ENCODE measurements at places on chromosomes 6 and 20.

GRCh38 chr20:33072813-33073212, 6.6 kb upstream of the BPIFB4 start:
- no peak for DNase-seq

DNA sequence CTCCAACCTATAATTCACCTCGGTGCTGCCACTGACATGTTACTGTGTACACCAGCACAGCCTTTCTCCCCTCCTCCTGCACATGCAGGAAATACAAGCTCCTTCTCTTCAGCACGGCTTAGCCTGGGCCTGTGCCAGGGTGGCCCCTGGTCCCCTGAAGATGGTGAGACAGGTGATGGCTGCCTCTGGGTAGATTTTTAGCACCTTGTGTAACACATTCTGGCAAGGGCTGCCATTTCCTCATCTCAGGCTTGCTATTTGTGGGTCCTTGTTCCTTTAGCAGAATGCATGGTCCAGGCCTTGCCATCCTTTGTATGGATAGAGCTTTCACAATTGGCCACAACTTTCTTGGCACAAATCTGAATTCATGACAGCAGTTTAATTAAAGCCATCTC, 151.3 kb downstream of the CDC5L start:
- no peak for DNase-seq

DNA sequence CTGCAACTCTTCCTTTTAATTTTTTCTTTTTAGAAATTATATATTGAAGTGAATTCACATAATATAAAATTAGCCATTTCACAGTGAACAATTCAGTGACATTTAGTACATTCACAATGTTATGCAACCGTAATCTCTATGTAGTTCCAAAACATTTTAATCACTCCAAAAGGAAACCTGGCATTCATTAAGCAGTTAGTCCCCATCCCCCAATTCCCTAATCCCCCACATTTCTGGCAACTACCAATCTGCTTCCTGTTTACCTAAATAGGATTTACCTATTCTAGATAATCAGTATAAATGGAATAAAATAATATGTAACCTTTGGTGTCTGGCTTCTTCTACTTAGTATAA, 8.5 kb upstream of the DDX27 start:
- no peak for DNase-seq

DNA sequence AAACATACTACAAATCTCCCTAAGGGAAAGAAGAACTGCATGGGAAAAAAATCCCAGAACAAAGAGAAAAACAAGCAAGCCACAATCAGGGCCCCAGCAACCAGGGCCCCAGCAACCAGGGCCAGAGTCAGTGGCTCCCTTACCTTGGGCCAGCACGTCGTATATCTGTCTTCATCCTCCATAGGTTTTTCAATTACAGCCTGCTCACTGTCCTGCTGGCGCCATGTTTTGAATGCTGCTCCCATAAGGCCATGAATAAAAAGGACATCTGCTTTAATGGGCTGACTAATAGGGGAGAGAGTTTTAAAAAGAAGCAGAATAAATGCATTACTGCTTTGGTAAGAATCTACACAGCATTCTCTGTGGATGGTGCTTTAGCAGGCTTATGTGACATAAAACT, 49.2 kb downstream of the SERAC1 start:
- DNase-seq, result no peak

DNA sequence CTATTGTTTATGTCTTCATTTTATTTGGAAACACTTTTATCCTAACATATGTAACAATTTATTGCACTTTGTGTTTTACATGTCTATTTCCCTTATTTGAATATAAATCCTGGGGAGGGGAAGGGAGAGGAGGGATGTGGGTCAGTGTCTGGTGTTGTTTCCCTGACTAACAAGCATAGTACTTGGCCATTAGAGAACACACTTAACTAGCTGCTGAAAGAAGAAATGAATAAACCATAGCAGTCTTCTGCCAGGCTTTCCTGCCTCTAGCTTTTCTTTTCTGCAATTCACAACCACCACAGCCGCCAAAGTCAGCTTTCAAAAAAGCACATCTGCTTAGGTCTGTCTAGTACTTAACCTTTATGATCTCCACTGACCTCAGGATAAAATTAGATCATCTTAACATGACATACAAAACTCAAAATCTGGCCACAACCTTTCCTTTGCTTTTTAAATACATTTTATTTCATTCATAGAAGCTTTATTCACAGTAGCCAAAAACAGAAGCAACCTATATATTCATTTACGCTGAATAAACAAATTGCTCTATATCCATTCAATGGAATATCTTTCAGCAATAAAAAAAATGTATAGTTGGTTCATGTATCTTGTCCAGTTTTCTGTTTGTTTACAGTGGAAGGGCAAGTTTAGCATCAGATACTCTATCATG, 16.3 kb downstream of the PDSS2 start:
- no peak for DNase-seq

- no peak for DNase-seq
Observed at GRCh38 chr6:34308483-34308882, 59.7 kb upstream of the SMIM29 start.

DNA sequence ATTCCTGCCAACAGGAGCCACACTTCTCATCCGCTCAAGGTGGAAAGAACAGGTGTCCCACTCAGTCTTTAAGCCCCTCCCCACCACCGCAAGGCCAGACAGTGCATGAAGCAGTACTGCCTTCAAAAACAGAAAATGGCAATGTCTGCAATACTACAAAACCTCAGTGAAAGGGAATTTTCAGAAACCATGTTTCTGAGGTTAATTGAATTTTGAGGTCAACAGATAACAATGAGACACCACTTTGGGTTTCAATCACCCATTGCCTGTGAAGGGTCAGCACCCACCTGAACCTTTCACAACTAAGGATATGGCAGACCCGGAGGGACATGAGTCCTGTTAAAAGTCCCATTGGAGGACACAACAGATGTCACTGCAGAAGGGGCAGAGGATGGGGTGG, 13.0 kb downstream of the ZC3H12D start:
- no peak for DNase-seq

- DNase-seq, result no peak
Observed at GRCh38 chr6:44960898-44961297, 367.2 kb upstream of the RUNX2 start.

DNA sequence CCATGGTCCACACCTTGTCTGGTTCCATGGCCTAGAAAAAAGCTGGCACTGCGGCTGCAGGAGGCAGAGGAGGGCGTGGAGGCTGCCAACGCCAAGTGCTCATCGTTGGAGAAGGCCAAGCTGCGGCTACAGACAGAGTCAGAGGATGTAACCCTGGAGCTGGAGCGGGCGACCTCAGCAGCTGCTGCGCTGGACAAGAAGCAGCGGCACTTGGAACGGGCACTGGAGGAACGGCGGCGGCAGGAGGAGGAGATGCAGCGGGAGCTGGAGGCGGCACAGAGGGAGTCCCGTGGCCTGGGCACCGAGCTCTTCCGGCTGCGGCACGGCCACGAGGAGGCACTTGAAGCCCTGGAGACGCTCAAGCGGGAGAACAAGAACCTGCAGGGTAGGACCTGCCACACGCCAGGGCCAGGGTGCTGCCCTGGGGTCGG, 43.4 kb downstream of the MYH7B start:
- no peak for DNase-seq

- DNase-seq, result no peak
Observed at GRCh38 chr6:71482742-71483141, 194.1 kb downstream of the OGFRL1 start.

GRCh38 chr6:30029588-30029987, 31.5 kb upstream of the POLR1H start:
- DNase-seq, result no peak

DNA sequence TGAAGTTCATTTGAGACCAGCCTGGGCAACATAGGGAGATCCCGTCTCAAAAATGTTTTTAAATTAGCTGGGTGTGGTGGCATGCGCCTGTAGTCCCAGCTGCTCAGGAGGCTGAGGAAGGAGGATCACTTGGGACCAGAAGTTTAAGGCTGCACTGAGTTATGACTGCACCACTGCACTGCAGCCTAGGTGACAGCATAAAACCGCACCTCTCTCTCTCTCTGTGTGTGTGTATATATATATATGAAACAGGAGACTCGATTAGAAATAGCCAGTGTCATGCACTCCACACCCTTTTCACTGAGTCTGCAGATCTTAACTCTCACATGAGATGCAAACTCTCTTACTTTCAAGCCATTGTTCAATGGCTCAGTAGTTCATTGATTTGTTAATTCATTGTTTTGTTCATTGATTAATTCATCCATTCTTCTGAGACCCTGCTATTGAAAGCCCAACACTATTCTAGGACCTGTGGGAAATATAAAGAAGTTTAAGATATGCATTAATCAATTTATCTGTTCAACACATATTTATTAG, 52.4 kb upstream of the MRPS10 start:
- DNase-seq, result no peak

- peak; percentile 67 for DNase-seq
Observed at GRCh38 chr20:11274141-11274594, 600.4 kb upstream of the JAG1 start.

DNA sequence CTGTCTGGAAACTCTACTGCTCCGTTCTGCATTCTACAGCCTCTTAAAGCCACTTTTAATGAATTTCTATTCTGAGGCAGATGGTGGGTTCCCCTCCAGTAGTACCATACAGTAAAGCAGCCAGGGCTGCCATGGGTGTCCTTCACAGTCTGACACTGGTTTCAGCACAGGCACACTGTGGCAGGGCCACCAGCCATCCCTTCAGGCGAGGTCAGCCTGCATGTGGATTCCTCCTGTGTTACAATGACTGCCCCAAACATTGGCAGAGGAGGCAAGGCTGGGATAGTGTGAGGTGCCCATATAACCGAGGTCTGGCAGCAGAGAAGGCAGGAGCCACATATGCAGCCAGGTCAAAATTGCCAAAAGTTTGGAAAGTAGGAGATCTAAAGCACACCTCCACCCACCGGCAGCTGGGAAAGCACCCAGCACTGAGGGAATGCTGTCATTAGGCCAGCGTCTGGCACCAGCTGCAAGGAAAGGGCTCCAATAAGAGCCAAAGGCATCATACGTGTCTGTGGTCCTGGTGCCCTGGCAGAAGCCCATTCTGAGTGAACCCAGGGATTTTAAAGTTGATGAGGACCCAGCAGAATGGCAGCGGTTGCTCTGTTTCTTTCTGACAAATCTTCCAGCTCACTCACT, 24.0 kb downstream of the STK35 start:
- DNase-seq, result no peak

DNA sequence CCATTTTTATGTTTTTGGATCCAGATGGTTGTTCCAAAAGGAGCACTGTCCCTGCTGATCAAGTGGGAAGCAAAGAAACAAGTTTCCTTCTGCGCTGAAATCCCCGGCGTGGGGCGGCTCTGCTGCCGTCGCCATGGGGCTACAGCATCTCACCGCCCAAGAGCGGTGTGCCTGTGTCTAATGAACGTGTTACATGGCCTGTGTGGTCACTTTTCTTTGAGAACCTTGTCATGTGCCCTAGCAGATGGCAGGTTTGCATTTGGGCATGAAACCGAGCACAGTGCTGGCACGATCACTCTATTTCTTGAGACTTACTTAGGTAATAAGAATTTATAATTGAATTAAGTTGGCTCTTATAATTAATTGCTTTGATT, 51.9 kb downstream of the ZDHHC14 start:
- no peak for DNase-seq

GRCh38 chr6:46042355-46042999, 26.8 kb upstream of the CLIC5 start:
- peak; percentile 8 for DNase-seq

- DNase-seq, result no peak
Observed at GRCh38 chr6:155693573-155694418, 238.2 kb upstream of the NOX3 start.

All from SK-N-SH (cell line).